COR-L47 (cell line): ENCODE measurements at places on chromosomes 2 and 18.

GRCh38 chr18:8468191-8468590 lies 141.0 kb upstream of the RAB12 start:
- no peak for DNase-seq

DNA sequence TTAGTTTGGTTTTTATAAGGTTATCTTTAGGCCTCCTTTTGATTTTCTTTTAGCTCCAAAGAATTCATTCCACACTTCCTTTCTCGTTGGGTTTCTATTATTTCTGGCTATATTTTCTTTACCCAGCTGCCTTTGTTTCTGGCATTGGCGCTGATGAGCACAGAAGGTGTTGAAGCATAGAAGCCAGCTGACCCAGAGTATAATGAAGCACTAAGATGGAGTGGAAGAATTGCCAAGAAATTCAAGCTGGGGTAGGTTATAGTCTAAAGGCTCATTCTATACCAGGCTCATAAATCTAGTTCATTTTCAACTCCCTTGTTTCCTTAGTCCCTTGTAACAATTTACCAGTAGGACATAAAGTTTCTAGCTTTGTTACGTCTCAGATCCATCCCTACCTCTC lies 169.5 kb downstream of the HRH4 start:
- DNase-seq = no peak

DNA sequence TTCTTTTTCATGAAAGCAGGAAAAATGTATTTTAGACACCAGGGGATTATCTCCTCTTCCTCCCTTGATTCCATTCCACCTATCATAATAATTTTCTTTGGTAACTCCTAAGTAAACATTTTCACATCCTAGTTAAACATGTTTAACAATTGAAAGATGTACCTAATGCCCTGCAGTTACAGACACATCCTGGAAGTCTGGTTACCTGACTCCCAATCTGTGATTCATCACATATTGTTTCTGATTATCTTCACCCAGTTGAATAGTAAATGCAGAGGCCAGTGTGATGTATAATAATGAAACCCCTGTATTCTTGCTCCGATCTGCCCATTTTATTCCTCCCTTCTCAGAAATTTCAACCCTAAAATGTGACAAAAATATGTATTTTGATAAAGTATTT lies 1237.6 kb upstream of the LRRTM1 start:
- no peak for DNase-seq

- DNase-seq = no peak
Measured at GRCh38 chr18:12765126-12765525, 62.3 kb downstream of the PSMG2 start.

DNA sequence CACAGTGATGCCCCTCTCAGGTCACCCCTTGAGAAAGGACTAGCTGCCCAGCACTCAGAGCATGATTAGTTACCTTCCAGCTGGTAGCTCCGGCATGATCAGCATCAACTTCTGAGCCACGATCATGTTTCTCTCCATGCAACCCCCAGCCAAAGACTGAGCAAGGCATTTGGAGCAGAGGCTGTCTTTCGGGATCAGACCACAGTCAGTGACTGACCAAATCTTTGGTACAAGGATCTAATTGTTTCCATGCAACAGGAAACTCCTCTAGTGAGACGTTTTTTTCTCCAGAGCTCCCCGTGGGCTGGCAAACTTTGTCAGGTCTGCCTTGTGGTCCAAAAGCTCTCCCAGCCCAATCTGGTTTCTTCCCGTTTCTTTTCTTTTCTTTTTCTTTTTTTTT lies 244.3 kb downstream of the METTL4 start:
- no peak for DNase-seq

GRCh38 chr2:11096591-11096990 lies 58.7 kb upstream of the SLC66A3 start:
- no peak for DNase-seq

GRCh38 chr18:47591429-47591828 lies 339.0 kb downstream of the SMAD2 start:
- no peak for DNase-seq

- DNase-seq = no peak
Measured at GRCh38 chr18:48615566-48616401, 77.0 kb downstream of the CTIF start.

DNA sequence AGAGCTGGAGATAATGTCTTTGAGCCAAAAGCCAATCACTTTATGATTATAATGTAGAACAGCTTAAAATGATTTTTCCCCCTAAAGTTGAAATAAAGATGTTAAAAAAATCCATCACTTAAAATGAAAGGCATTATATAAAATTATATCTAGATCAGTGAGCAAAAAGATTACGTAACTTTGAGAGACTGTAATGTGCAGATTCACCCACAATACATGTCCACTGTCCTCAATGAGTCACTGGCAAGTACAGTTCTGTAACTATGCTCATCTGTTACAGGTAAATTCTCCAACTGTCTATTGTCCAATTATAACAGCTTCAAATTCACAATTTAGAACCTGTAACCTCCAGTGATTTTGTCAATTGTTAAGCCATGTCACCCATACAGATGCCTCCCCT lies 19.0 kb downstream of the FAM161A start:
- DNase-seq = no peak

GRCh38 chr2:214515111-214515510 lies 104.3 kb downstream of the VWC2L start:
- DNase-seq = no peak

DNA sequence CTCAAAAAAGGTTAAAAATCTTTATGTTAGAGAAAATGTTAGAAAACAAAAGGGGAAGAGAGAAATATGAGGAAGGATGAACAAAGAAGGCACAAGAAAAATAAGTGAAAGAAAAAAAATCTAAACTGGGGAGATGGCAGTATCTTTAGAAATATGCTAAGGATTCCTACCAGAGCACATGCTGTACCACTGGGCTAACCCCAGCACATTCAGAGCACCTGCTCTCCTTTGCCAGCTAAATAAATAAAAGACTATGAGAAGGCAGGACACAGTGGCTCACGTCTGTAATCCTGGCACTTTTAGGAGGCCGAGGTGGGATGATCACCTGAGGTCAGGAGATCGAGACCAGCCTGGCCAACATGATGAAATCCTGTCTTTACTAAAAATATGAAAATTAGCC lies 92.2 kb upstream of the CDKL4 start:
- DNase-seq = no peak
